Right lobe of liver (tissue), 6 donors: ENCODE measurements at places on chromosomes 7 and 10. TPM values are rescaled to one million over a fixed set of nuclear protein-coding genes. Genes with fewer than 3 reads are reported as not detected.
A peak's percentile ranks its signal among the peaks of the same experiment; 100 is the strongest.

DNA sequence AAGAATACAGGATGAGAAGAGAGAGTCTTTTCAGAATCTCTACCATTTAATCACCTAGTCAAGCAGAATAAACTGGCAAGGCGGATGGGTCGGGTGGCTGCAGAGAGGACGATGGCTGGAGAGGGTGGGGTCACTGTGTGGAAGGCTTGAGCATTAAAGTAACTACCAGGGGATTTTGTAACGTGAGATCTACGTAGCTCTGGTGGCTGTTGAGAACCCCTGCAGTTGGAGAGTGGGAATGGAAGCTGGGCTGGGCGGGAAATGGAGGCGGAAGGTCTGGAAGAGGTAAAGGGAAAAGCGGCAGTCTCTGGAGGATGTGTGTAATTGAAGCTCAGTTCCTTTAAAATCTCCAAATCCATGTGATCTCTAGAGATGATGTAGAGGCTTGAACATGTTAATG, 135.0 kb downstream of the GATA3 start:
- no peak overlapping the region for H3K4me3 ChIP-seq
- H3K27ac ChIP-seq: no peak overlapping the region
- no peaks in the 10 kb centered on the region for H3K36me3 ChIP-seq
- H3K27me3 ChIP-seq: no peaks in the 10 kb centered on the region
- no peaks in the 10 kb centered on the region for H3K4me1 ChIP-seq

- peaks cover 4% of the 10 kb centered on the region for H3K27me3 ChIP-seq
- H3K27ac ChIP-seq: no peak overlapping the region
- H3K36me3 ChIP-seq: no peaks in the 10 kb centered on the region
- H3K4me3 ChIP-seq: no peak overlapping the region
- DNase-seq: peak; percentile 63
Observed at GRCh38 chr10:126062131-126063032, 166.0 kb downstream of the FANK1 start.

- no peaks in the 10 kb centered on the region for H3K4me1 ChIP-seq
- H3K4me3 ChIP-seq: no peak overlapping the region
- H3K27me3 ChIP-seq: no peaks in the 10 kb centered on the region
- H3K27ac ChIP-seq: no peak overlapping the region
- H3K36me3 ChIP-seq: no peaks in the 10 kb centered on the region
Observed at GRCh38 chr10:80590585-80591125, 53.0 kb downstream of the SH2D4B start.

GRCh38 chr7:147298611-147299043, 1182.0 kb downstream of the CNTNAP2 start:
- no peak overlapping the region for H3K27ac ChIP-seq
- H3K36me3 ChIP-seq: no peaks in the 10 kb centered on the region
- no peak for DNase-seq

GRCh38 chr7:142714375-142714774, 34.9 kb upstream of the PRSS1 start:
- H3K4me3 ChIP-seq: no peak overlapping the region
- H3K27ac ChIP-seq: no peak overlapping the region
- H3K36me3 ChIP-seq: no peaks in the 10 kb centered on the region
- H3K27me3 ChIP-seq: no peaks in the 10 kb centered on the region

DNA sequence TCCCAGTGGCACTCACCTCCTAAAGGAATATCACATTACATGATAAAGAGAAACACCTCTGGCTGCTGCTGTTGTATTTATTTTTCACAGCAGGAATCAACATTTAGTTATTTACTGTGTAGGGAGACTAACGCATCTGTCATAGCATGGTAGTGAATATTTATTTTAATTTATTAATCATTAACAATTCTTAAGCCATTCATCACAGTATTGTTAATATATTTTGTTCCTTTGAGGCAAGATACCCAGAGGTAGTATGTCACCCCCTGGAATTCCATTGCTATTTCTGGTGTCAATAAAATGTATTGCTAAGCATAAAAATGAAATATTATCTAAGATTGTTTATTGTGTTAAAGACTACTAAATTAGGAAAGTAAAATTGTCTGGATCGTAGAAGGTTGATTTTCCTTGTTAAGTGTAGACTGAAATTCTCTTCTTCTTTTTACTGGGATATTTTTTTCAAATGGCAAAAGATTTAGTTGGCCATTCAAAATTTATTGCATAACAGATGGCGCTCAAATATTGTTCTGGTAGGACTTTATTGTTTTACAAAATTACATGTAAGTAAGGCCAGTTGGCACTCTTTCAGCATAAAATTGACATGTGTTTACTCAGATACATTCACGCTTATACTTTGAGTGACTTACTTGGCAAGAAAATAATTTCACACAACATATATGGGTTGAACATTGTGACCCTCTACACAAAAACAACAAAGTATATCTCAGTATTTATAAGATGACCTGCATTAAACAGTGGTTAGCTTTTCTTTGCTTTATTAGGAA, 1358.7 kb upstream of the SORCS1 start:
- no peak for DNase-seq
- H3K4me3 ChIP-seq: no peak overlapping the region
- H3K27ac ChIP-seq: no peak overlapping the region
- no peaks in the 10 kb centered on the region for H3K36me3 ChIP-seq

DNA sequence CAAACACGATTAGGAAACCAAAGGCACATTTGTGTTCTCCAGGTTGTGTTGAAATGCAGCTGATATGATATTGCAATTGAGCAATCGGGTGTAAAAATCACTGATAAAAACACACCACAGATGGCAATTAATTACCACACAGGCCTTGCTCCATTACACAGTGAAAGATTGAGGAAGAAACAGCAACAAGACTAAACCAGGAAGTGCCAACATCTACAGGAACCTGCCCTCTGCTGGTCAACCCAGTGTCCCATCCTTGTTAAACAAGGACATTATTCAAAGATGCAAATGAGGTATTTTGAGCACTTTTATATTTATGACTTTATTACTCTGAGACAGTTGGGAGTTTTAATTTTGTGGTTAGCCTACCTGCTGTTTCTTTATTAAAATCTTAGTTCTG, 765.6 kb upstream of the GHITM start:
- H3K4me1 ChIP-seq: no peaks in the 10 kb centered on the region
- H3K27me3 ChIP-seq: no peaks in the 10 kb centered on the region
- no peak overlapping the region for H3K4me3 ChIP-seq
- no peak for DNase-seq
- H3K36me3 ChIP-seq: no peaks in the 10 kb centered on the region
- H3K27ac ChIP-seq: no peak overlapping the region

- H3K27me3 ChIP-seq: no peaks in the 10 kb centered on the region
- no peak overlapping the region for H3K27ac ChIP-seq
- no peak overlapping the region for H3K4me3 ChIP-seq
- no peaks in the 10 kb centered on the region for H3K36me3 ChIP-seq
- H3K4me1 ChIP-seq: no peaks in the 10 kb centered on the region
- no peak for DNase-seq
Observed at GRCh38 chr10:8586504-8586903, 532.0 kb downstream of the GATA3 start.

- H3K27ac ChIP-seq: peak overlapping the region; percentile 34
- H3K4me3 ChIP-seq: no peak overlapping the region
- H3K36me3 ChIP-seq: no peaks in the 10 kb centered on the region
- H3K4me1 ChIP-seq: no peaks in the 10 kb centered on the region
Observed at GRCh38 chr10:6100370-6100769, 11.5 kb downstream of the RBM17 start.

GRCh38 chr7:63117-63480, 129.3 kb upstream of the FAM20C start:
- DNase-seq: no peak
- no peaks in the 10 kb centered on the region for H3K4me1 ChIP-seq
- no peak overlapping the region for H3K4me3 ChIP-seq
- no peak overlapping the region for H3K27ac ChIP-seq
- H3K27me3 ChIP-seq: no peaks in the 10 kb centered on the region
- H3K36me3 ChIP-seq: no peaks in the 10 kb centered on the region

- peak; percentile 25 for DNase-seq
- no peaks in the 10 kb centered on the region for H3K4me1 ChIP-seq
- no peaks in the 10 kb centered on the region for H3K27me3 ChIP-seq
Observed at GRCh38 chr10:60732807-60733516, 45.3 kb upstream of the CDK1 start.

DNA sequence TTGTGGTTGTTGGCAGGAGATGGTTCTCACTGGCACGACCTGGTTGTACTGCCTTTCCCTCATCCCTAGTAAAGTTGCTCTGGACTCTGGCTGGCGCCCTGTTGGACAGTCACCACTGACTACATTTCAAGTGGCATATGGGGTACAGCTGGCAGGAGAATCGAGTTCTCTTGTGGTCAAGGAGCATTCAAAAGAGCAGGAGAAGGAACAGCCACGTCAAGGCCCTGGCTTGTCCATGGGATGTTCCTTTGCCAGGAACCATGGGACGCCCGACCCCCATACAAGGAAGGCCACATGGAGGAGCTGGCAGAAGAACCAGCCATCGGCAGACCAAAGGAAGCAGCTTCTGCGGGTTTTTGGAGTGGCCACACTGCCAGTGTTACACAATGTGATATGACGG, 87.0 kb upstream of the SLC25A13 start:
- no peaks in the 10 kb centered on the region for H3K36me3 ChIP-seq
- no peaks in the 10 kb centered on the region for H3K27me3 ChIP-seq
- no peak overlapping the region for H3K27ac ChIP-seq
- H3K4me3 ChIP-seq: no peak overlapping the region

The ANKRD61 gene
- total RNA-seq: 0.26 TPM

The PGAM2 gene
- total RNA-seq: not detected

The CXCL12 gene
- total RNA-seq: 84.3 TPM

The SFXN2 gene
- total RNA-seq: 21.1 TPM

The ZNF804B gene
- not detected for total RNA-seq

The OR2A25 gene
- not detected for total RNA-seq
